ENCODE measurements at places on chromosomes 5 and 9. TPM values are rescaled to one million over a fixed set of nuclear protein-coding genes. Genes with fewer than 3 reads are reported as not detected.

SPOUT1 gene
- total RNA-seq, result 35.8 TPM

DNA sequence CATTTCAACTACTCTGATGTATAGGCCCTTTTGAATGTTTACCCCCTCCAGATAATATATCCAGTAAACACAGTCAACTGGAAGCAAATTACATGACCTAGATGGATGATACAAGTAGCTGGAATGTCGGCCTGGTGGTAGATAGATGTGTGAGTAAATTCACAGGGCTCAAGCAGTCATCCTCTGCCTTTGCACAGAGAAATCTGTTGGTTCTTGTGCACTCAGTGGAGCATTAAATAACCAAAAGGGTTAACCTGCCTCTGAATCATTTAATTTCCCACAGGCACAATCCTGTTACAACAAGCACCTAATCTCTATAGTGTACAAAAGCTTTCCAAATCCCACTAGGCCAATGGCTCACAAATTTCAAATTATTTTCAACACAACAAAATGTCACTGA, 668.3 kb downstream of the DNAH5 start:
- no peak overlapping the region for H3K27ac ChIP-seq
- no peaks in the 10 kb centered on the region for H3K27me3 ChIP-seq
- no peak for DNase-seq
- H3K4me1 ChIP-seq, result no peaks in the 10 kb centered on the region

DNA sequence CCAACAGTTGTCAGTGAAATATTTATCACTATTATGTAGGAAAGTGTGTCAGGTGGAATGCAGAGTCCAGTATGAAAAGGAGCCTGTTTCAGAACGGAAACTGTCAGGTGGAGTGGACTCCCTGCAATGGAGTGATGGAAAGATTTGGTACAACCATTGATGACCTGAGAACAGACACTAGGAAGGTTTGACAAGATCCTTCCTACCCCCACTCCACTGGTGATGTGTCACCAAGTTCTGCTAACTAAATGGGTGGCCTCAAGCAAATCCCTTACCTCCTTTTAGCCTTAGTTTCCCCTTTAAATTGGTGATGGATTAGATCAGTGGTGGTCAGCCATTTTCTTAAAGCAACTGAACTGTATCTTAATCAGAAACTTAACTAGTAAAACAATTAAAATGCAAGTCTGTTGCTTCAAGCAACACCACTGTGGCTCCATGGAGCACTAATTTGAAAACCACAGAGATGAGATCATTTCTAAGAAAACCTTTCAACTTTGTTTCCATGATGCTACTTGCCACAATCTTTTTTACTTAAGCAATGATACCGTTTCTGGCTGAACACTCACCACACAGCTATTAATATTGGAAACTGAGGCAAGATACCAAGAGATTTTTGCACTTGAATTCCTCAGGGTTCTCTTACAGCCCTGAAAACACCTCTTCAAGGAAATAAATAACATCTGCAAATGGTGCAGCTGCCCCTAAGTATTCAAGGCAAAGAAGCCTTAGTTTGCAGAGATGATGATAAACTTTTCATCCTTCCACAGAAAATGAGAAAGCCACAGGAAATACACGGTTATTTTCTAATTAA, 140.6 kb downstream of the ERCC6L2 start:
- H3K27ac ChIP-seq, result no peak overlapping the region
- no peaks in the 10 kb centered on the region for H3K4me1 ChIP-seq
- no peak overlapping the region for H3K4me3 ChIP-seq
- H3K36me3 ChIP-seq, result peaks cover 2% of the 10 kb centered on the region
- peaks cover 21% of the 10 kb centered on the region for H3K27me3 ChIP-seq
- no peak for DNase-seq

TRIM32 gene
- total RNA-seq, result 9.3 TPM

DNA sequence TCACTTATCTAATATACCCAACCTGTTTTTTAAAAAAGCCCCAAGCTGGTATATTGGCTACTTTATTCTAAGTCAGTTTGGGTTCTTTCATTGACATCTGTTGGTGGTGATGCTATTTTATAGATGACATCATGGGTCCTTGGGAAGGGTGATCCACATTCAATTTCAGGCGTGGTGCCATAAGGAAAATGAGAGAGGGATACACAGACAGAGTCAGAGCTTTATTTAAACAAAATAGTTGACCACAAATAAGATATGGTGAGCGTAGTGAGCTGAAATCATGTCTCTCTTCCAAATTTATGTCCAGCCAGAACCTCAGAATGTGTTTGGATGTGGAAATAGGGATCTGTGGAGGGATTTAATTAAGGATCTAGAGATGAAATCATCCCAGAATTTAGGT, 302.4 kb downstream of the MAT2B start:
- H3K4me3 ChIP-seq, result no peak overlapping the region
- H3K27ac ChIP-seq, result no peak overlapping the region
- no peaks in the 10 kb centered on the region for H3K36me3 ChIP-seq

CCDC69 gene
- 0.69 TPM for total RNA-seq

SPINK1 gene
- 444 TPM for total RNA-seq

- DNase-seq, result no peak
- H3K4me3 ChIP-seq, result no peak overlapping the region
- no peaks in the 10 kb centered on the region for H3K27me3 ChIP-seq
- H3K36me3 ChIP-seq, result no peaks in the 10 kb centered on the region
Observed at GRCh38 chr9:91371894-91372293, 10.2 kb upstream of the AUH start.

SOX30 gene
- total RNA-seq, result 0.09 TPM

TNPO1 gene
- total RNA-seq, result 138 TPM

- H3K4me3 ChIP-seq, result no peak overlapping the region
- no peaks in the 10 kb centered on the region for H3K36me3 ChIP-seq
- DNase-seq, result no peak
- no peaks in the 10 kb centered on the region for H3K27me3 ChIP-seq
Observed at GRCh38 chr5:91864962-91865361, 481.8 kb upstream of the ARRDC3 start.

AJM1 gene
- 3.2 TPM for total RNA-seq

MYOZ3 gene
- not detected for total RNA-seq

DNA sequence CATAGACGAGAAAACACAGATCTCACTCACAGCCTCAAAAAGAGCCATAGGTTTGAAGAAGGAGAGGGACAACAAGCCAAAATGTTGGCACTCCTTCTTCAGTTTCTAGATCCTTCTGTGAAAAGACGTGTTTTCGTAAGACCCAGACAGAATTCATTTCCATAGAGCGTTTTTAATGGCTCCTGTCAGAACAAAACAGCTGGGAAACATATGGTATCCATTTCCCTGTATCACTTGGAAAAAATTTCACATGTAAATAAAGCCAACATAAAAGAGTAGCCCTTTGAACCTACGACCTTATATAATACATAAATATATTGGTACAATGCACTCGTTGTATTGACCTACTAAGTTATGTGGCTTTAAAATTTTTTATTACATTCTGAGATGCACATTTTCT, 108.1 kb downstream of the SNCAIP start:
- peaks cover 5% of the 10 kb centered on the region for H3K36me3 ChIP-seq
- H3K4me1 ChIP-seq, result peaks cover 20% of the 10 kb centered on the region
- H3K27me3 ChIP-seq, result peaks cover 10% of the 10 kb centered on the region
- DNase-seq, result no peak
- no peak overlapping the region for H3K4me3 ChIP-seq

- peak overlapping the region; percentile 92 for H3K27ac ChIP-seq
- peaks cover 47% of the 10 kb centered on the region for H3K4me1 ChIP-seq
- no peaks in the 10 kb centered on the region for H3K27me3 ChIP-seq
- H3K4me3 ChIP-seq, result peak overlapping the region; percentile 85
- H3K36me3 ChIP-seq, result peaks cover 49% of the 10 kb centered on the region
- DNase-seq, result peak; percentile 63
Observed at GRCh38 chr5:32312197-32312594, 543 bp downstream of the MTMR12 start.

ADAMTS2 gene
- total RNA-seq, result not detected

DNA sequence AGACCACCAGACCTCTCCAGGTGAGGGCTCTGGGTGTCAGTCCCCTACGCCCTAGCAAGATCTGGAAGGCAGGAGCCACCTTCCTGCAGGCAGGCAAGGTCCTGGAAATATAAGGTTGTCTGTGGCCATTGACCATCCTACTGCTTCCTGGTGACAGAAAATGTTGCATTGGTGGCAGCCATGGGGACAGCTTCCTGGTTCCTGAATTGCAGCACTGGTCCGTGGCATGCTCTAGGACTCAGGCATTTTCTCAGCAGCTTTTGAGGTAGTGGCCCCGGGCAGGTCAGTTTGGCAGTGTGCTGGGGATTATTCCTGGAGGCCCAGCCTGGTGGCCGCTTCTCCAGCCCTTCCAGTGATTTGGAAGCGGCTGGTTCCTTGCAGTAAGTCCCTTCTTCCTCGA, 36.6 kb upstream of the KCNMB1 start:
- no peak overlapping the region for H3K27ac ChIP-seq
- no peak for DNase-seq
- H3K4me1 ChIP-seq, result peaks cover 4% of the 10 kb centered on the region
- H3K4me3 ChIP-seq, result no peak overlapping the region
- H3K27me3 ChIP-seq, result peaks cover 98% of the 10 kb centered on the region

DNA sequence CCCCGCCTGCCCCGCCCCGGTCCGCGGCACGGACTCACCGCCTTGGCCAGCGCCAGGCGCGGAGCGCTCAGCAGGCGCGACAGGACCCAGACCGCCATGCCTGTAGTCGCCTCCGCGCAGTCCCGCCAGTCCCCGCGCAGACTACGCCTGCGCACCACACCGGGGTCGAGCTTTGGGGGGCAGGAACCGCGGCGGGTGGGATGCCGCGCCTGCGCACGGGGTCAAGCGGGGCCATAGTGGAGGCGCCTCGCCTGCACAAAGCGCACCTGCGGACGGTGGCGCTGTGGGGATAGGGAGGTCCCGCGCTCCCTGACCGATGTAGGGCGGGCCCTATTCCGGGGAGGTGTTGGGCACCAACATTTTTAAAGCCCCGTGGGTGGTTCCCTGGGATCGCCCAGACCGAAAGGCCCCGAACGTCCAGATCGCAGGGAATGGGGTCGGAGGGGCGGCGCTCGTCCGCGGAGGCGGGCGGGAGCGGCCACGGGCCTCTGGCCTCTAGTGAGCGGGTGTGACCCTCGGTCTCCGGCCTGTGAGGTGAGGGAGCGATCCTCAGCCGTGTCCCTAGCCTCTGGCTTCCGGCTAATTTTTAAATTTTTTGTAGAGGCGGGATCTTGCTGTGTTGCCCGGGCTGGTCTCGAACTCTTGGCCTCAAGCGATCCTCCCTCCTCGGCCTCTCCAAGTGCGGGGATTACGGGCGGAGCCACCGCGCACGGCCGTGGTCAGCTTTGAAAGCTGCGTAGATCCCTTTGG, 70.8 kb upstream of the LPCAT1 start:
- DNase-seq, result peak; percentile 70
- H3K4me3 ChIP-seq, result peak overlapping the region; percentile 73
- H3K36me3 ChIP-seq, result peaks cover 5% of the 10 kb centered on the region
- H3K27me3 ChIP-seq, result no peaks in the 10 kb centered on the region
- no peak overlapping the region for H3K27ac ChIP-seq

GRCh38 chr5:167912941-167913665, 378.3 kb upstream of the WWC1 start:
- H3K4me1 ChIP-seq, result no peaks in the 10 kb centered on the region
- H3K27ac ChIP-seq, result no peak overlapping the region
- peaks cover 77% of the 10 kb centered on the region for H3K27me3 ChIP-seq
- H3K4me3 ChIP-seq, result no peak overlapping the region
- no peaks in the 10 kb centered on the region for H3K36me3 ChIP-seq
- no peak for DNase-seq

GRCh38 chr5:8685704-8686103, 816.8 kb downstream of the MTRR start:
- H3K4me1 ChIP-seq, result no peaks in the 10 kb centered on the region
- no peaks in the 10 kb centered on the region for H3K27me3 ChIP-seq
- no peak overlapping the region for H3K4me3 ChIP-seq
- no peak for DNase-seq
- H3K27ac ChIP-seq, result no peak overlapping the region

CCL28 gene
- total RNA-seq, result 12.2 TPM

DNA sequence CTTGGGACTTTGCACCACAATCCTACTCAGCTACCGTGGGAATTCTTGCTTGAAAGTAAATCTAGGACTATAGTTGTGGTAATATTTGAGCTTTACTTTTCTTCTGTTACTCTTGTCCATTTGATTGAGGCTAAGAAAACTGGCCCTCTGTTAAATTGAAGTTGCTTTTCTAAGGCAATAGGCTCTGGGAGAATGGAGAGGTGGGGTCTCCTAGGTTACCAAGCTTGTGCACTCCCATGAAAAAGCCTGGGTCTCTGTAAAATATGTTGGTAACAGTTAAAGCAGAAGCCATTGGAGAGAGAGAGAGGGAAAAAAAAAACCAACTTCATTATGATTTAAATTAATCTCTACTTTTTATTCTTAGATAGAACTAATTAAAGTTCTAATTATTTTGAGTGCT, 68.6 kb downstream of the RAI14 start:
- no peaks in the 10 kb centered on the region for H3K36me3 ChIP-seq
- H3K4me1 ChIP-seq, result no peaks in the 10 kb centered on the region

DNA sequence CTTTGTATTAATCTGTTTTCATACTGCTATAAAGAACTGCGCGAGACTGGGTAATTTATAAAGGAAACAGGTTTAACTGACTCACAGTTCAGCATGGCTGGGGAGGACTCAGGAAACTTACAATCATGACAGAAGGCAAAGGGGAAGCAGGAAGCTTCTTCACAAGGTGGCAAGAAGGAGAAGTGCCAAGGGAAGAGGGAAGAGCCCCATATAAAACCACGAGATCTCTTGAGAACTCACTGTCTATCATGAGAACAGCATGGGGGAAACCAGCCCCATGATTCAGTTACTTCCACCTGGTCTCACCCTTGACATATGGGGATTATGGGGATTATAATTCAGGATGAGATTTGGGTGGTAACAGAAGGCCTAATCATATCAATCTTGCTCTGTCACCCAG, 60.9 kb upstream of the CHD1 start:
- no peaks in the 10 kb centered on the region for H3K27me3 ChIP-seq
- H3K36me3 ChIP-seq, result no peaks in the 10 kb centered on the region
- H3K27ac ChIP-seq, result no peak overlapping the region
- DNase-seq, result no peak

DNA sequence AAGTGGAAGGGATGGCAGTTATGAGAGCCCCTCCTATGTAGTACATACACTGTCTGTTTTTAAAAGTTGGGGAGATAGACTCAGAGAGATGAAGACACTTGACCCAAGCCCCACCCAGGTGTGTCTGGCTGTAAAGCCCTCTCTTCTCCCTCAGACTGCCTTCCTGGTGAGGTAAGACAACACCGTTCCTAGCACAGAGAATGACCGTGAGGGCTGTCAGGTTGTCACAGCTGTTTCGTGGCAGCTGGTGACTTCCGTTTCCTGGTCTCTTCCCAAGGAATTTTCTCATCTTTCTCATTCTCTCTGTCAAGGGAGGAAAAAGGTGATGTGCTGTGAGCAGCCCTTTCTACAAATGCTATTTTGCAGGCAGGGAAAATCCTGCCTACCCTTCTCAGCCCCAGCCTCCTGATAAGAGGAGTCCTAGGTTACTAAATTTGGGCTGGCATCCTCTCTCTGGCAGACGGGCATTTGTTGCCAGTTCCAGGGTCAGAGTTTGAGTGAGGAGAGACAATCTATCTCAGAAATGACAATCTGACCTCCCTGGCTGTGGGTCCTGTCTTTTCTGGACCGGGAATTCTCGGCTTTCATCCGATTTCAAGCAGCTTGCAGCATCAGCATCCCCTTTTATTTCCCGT, 263.5 kb upstream of the PANK3 start:
- peaks cover 91% of the 10 kb centered on the region for H3K27me3 ChIP-seq
- H3K4me1 ChIP-seq, result no peaks in the 10 kb centered on the region
- H3K36me3 ChIP-seq, result no peaks in the 10 kb centered on the region
- no peak overlapping the region for H3K4me3 ChIP-seq
- H3K27ac ChIP-seq, result no peak overlapping the region

ADRB2 gene
- 16.6 TPM for total RNA-seq

- no peak overlapping the region for H3K27ac ChIP-seq
- no peaks in the 10 kb centered on the region for H3K36me3 ChIP-seq
- peaks cover 8% of the 10 kb centered on the region for H3K4me1 ChIP-seq
- no peak overlapping the region for H3K4me3 ChIP-seq
- H3K27me3 ChIP-seq, result no peaks in the 10 kb centered on the region
- no peak for DNase-seq
Observed at GRCh38 chr9:105455836-105456475, 8.1 kb downstream of the FSD1L start.

Measured in Calu3 (cell line).